ENCODE measurements at places on chromosomes 5 and 9. TPM values are rescaled to one million over a fixed set of nuclear protein-coding genes. Genes with fewer than 3 reads are reported as not detected.

Gene ANXA6
- total RNA-seq = 347 TPM

Gene SLC25A48
- not detected for total RNA-seq

Gene POLR3G
- total RNA-seq = 0.72 TPM

Gene LCN9
- total RNA-seq = not detected

Gene GARIN3
- not detected for total RNA-seq

Gene LOX
- 226 TPM for total RNA-seq

Gene TMEM252
- not detected for total RNA-seq

Gene INSL4
- total RNA-seq = not detected

Gene UGCG
- total RNA-seq = 109 TPM

Gene BRINP1
- not detected for total RNA-seq

Gene HMMR
- total RNA-seq = 11.3 TPM

Gene TMOD1
- total RNA-seq = 0.18 TPM

Gene CCNJL
- 0.16 TPM for total RNA-seq

Gene PAPPA
- total RNA-seq = 78.9 TPM

Gene CYSRT1
- total RNA-seq = not detected

Gene INIP
- total RNA-seq = 15.1 TPM

Gene SLIT3
- 13.2 TPM for total RNA-seq

Gene SEMA4D
- total RNA-seq = not detected

Gene CDC25C
- 0.54 TPM for total RNA-seq

Gene KCNIP1
- not detected for total RNA-seq

Gene PCDH12
- total RNA-seq = 9.2 TPM

Gene IL4
- total RNA-seq = not detected

Gene FAM221B
- total RNA-seq = not detected

Gene PCDHGB3
- 2.4 TPM for total RNA-seq

Gene CDC20B
- total RNA-seq = not detected
